ENCODE measurements at places on chromosomes 3 and 15.
A peak's percentile ranks its signal among the peaks of the same experiment; 100 is the strongest.

DNA sequence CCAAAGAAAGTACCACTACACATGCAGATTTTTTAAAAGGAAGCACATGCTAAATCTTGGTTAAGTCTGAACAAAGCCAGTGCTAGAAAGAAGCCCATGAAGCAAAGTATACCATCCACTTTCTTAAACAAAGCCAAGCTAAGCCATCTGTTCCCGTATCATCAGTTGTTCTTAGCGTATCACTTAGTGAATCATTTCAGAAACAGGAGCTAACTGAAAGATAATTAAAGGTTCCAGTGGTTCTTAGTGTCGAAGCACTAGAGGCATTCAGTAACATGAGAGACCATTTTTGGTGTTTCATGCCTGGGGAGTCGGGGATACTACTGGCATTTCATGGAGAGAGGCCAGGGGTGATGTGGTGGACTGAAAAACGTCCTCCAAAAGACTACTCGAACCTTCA is 12.8 kb downstream of the UBXN7 start:
- DNase-seq = no peak

DNA sequence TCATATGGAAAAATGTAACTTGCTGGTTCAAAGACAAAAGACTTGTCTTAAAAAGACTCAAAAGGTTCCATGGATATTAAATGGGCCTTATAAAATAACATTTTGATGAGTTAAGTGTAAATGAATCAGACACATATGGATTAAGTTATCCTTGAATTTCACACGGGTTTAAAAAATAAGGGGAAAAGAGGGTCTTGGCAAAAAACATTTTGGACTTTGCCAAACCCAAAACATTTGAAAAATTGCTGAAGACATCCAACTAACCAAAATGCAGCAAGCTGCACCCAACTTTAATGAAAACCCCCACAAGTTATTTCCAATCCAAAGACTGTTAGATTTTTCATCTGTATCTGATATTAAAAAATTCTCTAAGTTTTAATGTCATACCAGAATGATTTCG is 200.7 kb downstream of the MEIS2 start:
- no peak for DNase-seq

DNA sequence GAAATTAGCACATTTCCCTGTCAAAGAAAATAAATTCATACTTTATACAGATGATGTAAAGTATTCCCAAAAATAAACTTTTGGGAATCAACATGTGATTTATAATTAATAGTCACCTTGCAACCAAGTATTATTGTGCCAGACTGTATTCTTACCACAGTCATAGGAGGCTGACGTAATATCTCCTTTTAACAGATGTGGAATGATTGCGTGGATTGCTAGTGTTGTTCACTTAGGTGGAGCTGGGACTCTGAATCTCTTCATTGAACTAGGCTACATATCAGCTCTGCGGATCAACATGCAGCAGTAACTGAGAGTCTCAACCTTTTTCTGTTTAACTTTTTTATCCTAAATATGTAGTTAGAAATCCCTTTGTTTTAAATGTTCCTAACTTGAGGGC is 37.2 kb downstream of the PXK start:
- DNase-seq = no peak

DNA sequence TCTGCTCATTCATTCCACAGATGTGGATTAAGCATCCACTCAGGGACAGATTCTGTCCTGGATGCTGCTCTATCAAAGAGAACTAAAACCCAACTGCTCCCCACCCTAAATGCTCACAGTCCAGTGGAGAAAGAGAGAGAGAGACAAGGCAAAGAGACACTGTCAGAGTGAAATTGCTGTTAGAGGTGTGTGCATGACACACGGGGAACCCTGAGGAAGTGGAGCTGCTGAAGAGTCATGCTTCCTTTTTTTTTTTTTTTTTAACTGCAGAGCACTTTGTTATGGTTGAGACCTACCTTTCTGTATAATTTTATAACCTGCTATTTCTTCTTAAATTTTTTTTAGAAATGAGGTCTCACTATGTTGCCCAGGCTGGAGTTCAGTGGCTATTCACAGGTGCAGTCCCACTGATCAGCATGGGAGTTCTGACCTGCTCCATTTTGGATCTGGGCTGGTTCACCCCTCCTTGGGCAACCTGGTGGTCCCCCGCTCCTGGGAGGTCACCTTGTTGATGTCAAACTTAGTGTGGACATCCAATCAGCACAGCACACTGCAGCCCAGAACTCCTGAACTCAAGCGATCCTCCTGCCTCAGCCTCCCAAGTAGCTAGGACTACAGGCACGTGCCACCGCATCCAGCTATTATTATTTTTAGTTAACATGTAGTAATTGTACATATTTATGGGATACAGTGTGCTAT is 18.2 kb upstream of the PSTPIP1 start:
- no peak for DNase-seq

- DNase-seq = peak; percentile 82
These were observed 15.1 kb upstream of the TCAIM start for GRCh38 chr3:44323341-44323955.

- DNase-seq = no peak
These were observed 114.2 kb downstream of the AGBL1 start for GRCh38 chr15:86193716-86194380.

DNA sequence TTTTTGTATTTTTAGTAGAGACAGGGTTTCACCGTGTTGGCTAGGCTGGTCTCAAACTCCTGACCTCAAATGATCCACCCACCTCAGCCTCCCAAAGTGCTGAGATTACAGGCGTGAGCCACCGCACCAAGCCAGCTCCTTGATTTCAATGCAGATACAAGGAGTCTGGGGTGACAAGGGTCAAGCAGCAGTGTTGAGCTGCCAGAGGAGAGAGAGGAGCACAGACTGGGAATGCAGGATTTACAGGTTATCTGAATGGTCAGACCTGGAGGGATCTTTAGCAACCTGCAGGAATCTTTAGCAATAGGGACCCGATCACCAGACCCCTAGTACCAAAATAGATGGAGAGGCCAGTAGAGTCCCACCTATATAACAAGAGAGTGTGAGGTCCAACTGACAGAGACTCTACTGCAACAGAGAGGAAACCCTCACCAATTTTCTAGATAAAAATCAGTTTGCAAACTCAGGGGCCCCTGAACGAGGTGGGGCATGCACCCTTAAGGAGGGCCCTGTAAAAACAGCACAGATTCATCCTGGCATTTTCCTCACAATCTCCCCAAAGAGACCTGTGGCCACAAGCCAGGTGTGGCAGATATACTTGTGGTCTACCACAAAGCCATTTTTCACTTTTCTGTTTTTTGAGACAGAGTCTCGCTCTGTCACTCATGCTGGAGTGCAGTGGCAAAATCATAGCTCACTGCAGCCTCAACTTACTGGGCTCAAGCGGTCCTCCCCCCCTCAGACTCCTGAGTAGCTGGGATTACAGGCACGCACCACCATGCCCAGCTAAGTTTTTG is 10.7 kb upstream of the SHISA5 start:
- DNase-seq = no peak

GRCh38 chr3:36876181-36876936 is 68.5 kb downstream of the TRANK1 start:
- DNase-seq = peak; percentile 67

- no peak for DNase-seq
These were observed 59.4 kb downstream of the CDC25A start for GRCh38 chr3:48128774-48129173.

DNA sequence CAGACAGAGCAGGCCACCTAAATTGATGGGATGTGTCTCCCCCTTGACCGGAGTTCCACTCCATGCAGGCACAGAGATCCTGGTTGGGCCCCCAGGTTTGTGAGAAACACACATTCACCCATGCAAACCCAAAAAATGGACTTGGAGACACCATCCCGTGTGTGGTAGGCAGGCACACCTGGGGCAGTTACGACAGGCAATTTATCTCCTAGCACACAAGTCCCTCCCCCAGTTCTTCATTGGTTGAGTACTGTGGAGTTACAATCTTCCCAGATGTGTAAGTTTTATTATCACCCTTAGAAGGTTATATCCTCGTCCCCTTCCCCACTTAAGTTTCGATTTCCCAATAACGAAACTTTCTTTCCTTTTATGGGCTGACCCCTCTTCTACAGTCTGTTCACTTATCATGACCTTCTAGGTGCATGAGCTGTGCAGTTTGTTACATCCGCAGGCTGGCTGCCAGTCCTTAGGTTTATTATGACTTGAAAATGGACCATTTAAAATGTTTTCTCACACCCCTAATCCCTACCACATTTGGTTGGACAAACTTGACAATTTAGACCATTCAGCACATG is 27.3 kb downstream of the ARL8B start:
- DNase-seq = no peak

DNA sequence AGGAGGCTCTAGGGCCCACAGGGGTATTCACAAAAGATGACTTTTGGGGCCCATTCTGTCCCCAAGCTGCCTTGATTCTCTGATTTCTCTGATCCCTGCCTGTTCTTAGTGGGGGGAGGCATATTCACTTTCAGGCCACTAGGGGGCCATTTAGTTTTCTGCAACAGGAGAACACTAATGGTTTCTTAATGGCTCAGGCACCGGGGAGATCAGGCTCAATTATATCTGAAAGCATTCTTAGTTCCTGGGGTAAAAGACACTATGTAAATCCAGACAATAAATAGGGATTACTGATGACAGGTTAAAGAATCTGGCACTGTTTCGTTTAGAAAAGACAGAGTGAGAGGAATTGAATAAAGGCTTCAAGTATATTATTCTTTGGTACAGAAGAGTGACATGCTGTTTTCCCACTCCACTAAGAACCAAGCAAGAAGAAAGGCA is 2.5 kb upstream of the INAFM2 start:
- DNase-seq = peak; percentile 82

GRCh38 chr3:135368316-135368715 is 573.3 kb downstream of the EPHB1 start:
- DNase-seq = no peak

- DNase-seq = no peak
These were observed 71.1 kb downstream of the CHSY1 start for GRCh38 chr15:101180620-101181307.

- DNase-seq = no peak
These were observed 62.6 kb upstream of the SCN10A start for GRCh38 chr3:38878646-38879045.

DNA sequence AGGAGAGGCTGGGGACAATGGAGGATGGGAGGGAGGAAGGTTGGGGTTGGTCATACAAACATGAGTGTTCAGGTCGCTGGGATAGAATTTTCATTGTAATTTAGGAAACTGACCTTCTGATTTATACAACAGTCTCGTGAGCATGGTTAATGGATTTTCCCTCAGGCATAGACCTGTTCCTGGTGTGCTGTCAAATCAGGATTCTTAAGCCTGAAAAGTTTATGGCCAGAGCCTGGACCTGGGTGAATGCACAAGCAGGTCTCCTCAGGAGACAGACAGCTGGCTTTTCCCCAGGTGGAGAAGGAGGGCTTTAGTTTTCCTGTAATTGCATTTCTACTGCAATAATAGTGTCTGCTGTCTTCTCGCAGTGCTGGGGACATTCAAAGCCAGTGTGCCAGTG is 338.0 kb downstream of the SHQ1 start:
- no peak for DNase-seq

- DNase-seq = no peak
These were observed 71.9 kb upstream of the CHRNB4 start for GRCh38 chr15:78712797-78713515.

- DNase-seq = no peak
These were observed 108.8 kb downstream of the EFHB start for GRCh38 chr3:19825193-19825592.

DNA sequence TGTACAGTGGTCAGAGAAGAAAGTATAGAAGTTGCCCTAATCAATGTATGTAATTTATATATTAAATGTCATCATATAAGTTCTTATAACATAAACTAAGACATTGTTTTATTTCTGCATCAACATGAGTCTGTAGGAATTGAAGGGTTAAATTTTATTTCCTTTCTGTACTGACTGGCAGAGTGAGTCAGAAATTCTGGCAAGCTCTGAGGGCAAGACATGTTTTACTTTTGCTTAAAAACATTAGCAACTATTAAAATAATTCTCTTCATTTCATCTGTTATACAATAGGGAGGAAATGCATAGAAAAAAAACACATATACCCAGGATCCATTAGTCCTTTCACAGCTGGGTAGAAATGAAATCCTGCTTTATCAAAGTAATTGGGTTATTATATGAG is 171.4 kb upstream of the ALCAM start:
- DNase-seq = no peak

DNA sequence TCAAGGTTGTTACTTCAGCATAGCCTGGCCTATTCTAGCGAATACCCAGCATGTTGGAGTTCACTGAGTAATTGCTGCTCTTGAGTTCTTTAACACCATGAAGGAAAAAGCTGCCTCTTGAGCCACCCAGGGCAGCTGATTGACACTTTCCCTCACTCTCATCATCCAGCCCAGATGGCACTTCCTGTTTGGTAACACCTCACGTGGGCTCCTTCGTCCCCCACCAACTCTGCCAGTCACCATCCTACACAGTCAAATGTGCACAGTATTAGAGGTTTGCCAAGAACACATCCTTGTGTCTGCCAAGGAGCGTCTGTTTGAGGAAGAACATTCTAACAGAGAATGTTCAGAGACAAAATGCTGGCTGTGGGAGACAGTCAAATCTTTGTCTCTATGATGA is 266.3 kb downstream of the RPLP1 start:
- peak; percentile 81 for DNase-seq

GRCh38 chr3:16121391-16121790 is 53.1 kb upstream of the GALNT15 start:
- no peak for DNase-seq

DNA sequence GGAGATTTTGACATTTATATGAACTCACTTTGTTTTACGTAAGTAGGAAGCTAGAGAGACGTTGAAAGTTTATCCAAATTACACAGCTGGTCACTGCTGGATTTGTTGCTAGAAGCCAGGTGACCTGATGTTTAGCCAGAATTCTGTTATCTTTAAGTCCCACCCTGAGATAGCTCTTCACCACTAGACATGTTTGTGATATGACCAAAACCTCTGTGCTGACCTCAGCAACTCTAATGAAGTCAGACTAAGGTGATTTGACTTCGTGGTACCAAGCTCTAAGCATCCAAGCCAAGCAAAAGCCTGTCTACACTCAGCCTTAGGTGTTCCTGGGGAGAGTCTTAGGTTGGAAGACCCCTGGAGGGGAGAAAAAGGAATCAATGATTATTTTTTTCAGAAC is 102.4 kb downstream of the ARRDC4 start:
- no peak for DNase-seq

DNA sequence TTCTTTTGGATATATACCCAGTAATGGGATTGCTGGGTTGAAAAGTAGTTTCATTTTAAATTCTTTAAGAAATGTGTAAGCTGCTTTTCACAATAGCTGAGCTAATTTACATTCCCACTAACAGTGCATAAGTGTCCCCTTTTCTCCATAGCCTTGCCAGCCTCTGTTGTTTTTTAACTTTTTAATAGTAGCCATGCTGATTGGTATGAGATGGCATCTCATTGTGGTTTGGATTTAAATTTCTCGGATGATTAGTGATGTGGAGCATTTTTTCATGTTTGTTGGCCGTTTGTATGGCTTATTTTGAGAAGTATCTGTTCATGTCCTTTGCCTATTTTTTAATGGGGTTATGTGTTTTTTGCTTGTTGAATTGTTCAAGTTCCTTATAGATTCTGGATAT is 444.3 kb upstream of the ATP11B start:
- no peak for DNase-seq

Measured in pons (tissue), 1 donor.